ENCODE measurements at places on chromosomes 3 and 15.
A peak's percentile ranks its signal among the peaks of the same experiment; 100 is the strongest.

- no peak for DNase-seq
Measured at GRCh38 chr3:171353423-171353822, 106.8 kb downstream of the TNIK start.

GRCh38 chr3:172550347-172550943 is 27.2 kb upstream of the TNFSF10 start:
- no peak for DNase-seq

GRCh38 chr3:193971261-193971751 is 164.6 kb upstream of the HES1 start:
- no peak for DNase-seq

GRCh38 chr3:69531576-69532546 is 146.0 kb upstream of the FRMD4B start:
- DNase-seq, result no peak

DNA sequence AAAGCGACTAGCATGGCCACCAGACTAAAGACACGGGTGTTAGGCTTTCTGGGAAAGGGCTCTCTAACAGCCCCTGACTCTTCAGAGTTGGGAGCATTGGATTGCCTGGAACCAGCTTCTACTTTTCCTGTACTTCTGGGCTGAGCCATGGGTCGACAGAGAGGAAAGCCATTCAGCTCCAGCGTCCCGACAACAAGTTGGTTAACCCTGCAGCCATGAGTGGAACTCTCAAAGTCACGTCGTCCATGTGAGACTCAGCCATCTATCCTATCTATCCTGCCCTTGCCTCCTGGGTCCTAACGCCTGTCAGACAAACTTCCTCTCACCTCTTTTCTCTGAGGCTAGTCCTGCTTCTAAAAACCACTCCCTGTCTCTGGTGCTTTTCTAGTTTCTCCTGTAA is 32.6 kb upstream of the TBC1D5 start:
- no peak for DNase-seq

- no peak for DNase-seq
Measured at GRCh38 chr3:99768126-99768525, 49.5 kb upstream of the CMSS1 start.

- DNase-seq, result no peak
Measured at GRCh38 chr15:48395521-48396011, 64.3 kb downstream of the DUT start.

GRCh38 chr3:186589121-186589520 is 18.6 kb downstream of the DNAJB11 start:
- no peak for DNase-seq

DNA sequence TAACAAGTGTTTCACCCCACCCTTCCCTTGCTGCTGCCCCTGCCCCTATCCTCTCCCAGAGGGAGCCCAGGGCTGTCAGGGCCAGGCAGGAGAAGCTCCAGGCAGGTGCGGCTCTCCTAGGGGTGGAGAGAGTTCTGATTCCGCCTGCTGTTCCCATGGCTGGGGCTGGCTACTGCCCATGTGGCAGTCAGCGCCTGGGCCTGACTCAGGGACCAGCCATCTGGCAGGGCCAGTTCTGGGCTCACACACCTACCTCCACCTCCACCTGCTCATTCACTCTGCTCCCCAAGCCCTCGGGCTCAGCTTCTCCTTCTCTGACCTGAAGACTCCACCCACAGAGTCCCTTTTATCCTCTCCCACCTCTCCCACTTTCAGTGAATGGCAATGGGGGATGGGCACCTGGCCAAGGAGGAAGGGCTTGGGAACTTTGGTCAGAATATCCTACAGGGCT is 23.4 kb downstream of the AMOTL2 start:
- no peak for DNase-seq

DNA sequence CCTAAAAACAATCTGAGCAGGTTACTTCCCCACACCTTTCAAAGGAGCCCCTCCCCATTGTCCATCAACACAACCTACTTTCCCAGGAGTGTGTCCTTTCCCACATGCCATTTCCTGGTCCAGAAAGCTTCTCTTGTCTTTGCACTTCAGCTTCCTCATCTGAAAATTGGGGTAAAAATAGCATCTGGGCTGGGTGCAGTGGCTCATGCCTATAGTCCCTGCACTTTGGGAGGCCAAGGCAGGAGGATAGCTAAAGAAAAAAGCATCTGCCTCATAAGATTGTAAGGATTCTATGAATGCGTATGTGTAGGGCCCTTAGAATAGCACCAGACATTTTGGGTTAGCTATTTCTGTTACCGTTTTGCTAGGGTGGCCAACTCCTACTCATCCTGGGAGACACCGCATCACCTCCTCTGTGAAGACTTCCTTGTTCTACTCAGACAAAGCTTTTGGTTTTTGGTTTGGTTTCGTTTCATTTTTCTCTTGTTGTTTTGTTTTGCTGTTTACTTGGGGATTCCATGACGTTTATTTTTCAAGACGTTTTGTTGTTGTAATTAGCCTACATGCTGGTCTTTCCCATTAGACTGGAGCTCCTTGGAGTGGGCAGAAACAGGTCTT is 224.4 kb upstream of the TLE3 start:
- no peak for DNase-seq

GRCh38 chr15:96586901-96587300 is 256.4 kb downstream of the NR2F2 start:
- no peak for DNase-seq

DNA sequence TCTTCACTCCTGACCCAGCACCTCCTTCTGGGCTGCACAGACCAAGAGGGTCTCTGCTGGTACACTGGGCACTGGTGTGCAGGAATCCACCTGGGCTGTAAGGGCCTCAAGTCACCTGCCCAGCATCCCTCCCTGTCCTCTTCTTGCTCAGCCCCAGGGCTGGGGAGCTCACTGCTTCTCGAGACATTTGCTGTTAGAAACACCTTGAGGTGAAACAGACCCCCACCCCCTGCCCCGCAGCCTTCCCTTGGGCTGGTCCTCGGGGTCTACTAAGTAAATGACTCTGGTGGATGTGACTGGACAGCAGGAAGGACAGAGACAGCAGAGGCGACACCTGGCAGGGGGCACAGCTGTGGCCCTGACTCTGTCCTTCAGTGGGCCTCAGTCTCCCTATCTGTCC is 29.1 kb downstream of the LOXL1 start:
- DNase-seq, result no peak

DNA sequence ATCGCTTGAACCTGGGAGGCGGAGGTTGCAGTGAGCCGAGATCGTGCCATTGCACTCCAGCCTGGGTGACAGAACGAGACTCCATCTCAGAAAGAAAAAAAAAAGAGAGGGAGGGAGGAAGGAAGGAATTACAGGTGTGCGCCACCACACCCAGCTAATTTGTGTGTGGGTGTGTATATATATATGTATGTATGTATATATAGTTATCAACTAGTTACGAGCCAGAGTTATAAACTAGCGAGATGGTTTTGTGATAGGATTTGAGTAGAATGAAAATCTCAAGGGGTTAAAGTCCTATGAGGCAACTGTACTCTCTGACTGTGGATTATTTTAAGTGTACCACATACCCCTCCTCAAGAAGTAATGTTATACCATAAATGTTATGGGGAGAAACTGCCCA is 50.9 kb upstream of the SIN3A start:
- DNase-seq, result no peak

- no peak for DNase-seq
Measured at GRCh38 chr15:38878026-38878425, 313.4 kb upstream of the RASGRP1 start.

GRCh38 chr3:88408935-88409334 is 259.2 kb downstream of the C3orf38 start:
- DNase-seq, result no peak

DNA sequence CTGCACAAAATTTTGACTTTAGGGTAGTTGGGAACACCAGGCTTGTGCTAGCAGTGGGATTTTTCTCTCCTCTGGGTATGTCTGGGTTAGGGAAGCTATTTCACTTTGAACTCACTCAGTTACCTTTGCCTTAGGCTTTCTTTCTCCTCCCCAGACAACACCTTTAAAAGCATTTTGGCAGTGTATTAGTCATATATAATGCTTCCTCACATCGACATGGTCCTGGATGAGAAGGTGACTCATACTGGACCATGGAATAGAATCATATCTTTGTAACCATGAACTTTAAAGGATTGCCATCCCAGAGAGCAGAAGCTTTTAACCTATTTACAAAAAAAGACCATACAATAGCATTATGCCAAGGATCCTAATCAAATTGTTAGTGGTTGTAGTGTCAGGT is 2.7 kb downstream of the RYR3 start:
- no peak for DNase-seq

- no peak for DNase-seq
Measured at GRCh38 chr3:153623834-153624233, 461.8 kb downstream of the RAP2B start.

DNA sequence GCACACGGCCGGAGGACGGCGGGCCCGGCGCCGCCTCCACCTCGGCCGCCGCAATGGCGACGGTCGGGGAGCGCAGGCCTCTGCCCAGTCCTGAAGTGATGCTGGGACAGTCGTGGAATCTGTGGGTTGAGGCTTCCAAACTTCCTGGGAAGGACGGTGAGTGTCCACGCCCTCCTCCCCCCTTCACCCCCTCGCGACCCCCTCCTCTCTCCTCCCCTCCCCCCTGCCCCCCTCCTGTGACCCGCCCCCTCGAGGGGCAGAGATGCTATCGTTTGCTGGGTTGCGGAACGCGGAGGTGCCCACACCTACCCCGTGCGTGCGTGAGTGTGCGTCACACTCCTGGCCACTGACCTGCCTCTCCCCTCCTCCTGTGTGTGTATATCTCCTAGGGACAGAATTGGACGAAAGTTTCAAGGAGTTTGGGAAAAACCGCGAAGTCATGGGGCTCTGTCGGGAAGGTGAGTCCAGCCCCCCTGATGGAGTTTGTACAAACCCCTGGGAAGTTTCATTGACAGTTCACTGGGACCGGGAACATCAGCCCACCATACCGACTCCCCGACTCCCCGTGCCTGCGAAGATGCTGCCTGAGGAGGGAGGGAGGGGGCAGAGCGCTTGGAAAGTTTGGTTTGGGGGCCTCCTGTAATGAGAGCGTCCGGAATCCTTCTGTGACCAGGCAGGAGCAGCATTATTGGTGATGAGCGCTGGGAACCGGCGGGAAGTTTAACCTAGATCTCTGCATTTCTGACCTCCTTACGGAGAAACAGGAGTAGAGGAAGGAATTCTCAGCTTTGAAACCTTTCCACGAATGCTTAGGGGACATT is 795 bp upstream of the SCAANT1 start:
- peak; percentile 33 for DNase-seq

DNA sequence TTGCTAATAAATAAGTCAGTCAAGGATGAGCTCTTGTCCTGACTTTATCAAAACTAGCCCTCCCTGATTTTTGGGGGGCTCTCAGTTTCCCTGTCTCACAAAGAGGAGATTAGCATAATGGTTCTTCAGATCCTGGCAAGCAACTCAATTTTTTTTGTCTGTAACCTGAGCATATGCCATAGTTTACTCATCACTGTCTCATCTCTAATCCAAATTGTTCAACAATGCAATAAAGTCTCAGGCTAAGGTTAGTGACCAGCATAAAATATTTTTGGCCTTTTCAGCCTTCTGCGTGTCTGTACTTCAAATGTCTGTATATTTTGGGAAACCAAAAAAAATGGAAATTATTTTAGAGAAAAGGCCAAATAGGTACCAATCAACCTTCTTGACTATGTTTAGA is 465.6 kb upstream of the TPRG1 start:
- DNase-seq, result no peak

GRCh38 chr15:64070965-64071851 is 22.4 kb downstream of the CIAO2A start:
- DNase-seq, result no peak

DNA sequence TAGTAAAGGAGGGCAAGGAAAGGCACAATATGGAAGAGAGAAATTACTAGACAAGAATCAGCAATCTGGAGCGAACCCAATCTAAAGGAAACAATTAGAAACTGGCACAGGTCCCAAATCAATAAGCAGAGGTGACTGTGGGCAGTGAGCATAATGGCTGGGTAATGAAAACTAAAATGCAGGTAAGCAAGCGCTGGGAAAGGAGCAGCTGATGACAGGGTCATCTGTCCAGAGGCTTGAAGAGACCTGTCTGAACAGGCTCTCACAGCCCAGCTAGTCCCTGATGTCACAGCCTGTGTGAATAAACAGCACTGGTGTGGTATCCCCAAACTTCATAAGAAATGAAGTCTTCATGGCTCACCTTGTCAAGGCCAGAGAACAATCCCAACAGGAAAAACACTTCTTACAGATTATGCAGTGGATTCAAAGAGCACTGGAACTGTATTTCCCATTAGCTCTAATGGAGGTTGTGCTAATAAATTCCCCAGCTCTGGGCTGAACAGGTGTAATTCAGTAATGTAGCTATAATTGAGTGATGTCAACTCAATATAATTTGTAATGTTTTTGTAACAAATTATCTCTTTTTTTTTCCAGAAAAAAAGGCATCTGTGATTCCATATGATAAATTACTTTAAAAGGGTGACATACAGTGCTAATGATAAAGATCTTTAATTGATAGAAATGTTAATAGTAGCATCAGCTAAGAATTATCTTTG is 197.3 kb downstream of the FHIT start:
- DNase-seq, result no peak

GRCh38 chr3:159763011-159763601 is 225.5 kb upstream of the IL12A start:
- DNase-seq, result peak; percentile 41

DNA sequence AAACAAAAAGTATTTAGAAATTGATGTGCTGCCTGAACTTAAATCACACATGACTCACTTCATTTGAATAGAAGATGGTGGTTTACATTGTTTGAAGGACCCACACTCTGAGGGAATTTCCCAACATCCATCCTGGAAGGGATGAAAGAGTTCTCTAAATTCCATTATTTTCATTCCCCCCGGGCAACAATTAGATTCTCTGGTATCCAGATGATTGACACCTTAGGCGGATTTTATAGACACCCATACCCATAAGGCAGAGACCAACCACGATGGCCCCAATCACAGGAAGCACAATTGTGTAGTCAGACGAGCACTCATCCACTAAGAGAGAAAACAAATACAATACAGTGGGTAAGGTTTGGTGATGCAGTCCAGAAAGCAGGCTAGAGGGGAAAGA is 24.6 kb upstream of the MCCC1 start:
- no peak for DNase-seq
